ENCODE measurements at places on chromosomes 5 and 9. TPM values are rescaled to one million over a fixed set of nuclear protein-coding genes. Genes with fewer than 3 reads are reported as not detected.

The PCDHGA3 gene
- total RNA-seq = not detected

The ADAMTS2 gene
- not detected for total RNA-seq

The ANP32B gene
- total RNA-seq = 143 TPM

The CDC20B gene
- total RNA-seq = not detected

The DMRTA1 gene
- total RNA-seq = 0.10 TPM

The NOXA1 gene
- 0.94 TPM for total RNA-seq

The SUSD3 gene
- 62.8 TPM for total RNA-seq

- no peak overlapping the region for H3K4me3 ChIP-seq
- DNase-seq = no peak
- H3K4me1 ChIP-seq = no peaks in the 10 kb centered on the region
- H3K27me3 ChIP-seq = no peaks in the 10 kb centered on the region
- no peak overlapping the region for H3K27ac ChIP-seq
These were observed 36.3 kb upstream of the SETD9 start for GRCh38 chr5:56873056-56873455.

DNA sequence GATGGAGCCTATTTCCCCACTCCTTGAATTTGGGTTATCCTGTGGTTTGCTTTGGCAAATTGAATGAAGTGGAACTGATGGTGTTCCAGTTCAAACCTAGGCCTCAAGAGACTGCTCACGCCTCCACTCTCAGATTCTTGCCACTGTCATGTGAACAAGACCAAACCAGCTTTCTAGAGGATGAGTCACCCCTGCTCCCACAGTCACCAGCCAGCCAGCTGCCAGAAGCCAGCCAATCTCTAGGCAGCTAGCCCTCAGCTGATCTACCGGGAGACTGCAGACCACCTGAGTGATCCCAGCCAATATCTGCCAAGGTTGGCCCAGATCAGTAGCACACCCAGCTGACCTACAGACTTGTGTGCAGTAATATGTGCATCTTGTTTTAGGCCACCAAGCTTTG lies 300.6 kb downstream of the TMEM38B start:
- H3K36me3 ChIP-seq = no peaks in the 10 kb centered on the region
- H3K27me3 ChIP-seq = no peaks in the 10 kb centered on the region
- no peak overlapping the region for H3K27ac ChIP-seq

- H3K4me1 ChIP-seq = no peaks in the 10 kb centered on the region
- DNase-seq = no peak
- no peak overlapping the region for H3K4me3 ChIP-seq
- H3K27me3 ChIP-seq = no peaks in the 10 kb centered on the region
- H3K36me3 ChIP-seq = no peaks in the 10 kb centered on the region
These were observed 34.4 kb downstream of the GLRA1 start for GRCh38 chr5:151890299-151890698.

DNA sequence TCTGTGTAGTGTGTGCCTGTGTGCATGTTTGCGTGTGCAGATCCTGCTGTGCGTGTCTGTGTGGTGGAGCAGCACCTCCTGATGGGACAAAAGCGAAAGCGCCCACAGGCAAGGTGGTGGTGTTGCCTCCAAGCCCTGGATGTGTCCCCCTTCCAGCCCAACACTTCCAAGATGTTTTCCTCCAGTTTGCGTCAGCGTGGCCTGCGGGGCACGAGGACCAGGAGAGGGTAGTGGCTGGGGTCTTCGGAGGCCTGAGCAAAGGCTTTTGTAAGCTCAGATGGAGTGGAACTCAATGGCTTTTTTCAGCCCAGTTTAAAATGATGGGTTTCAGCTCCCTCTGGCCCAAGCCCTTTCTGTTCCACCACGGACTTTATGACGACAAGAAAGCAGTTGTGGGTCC lies 209.5 kb downstream of the IRX2 start:
- no peaks in the 10 kb centered on the region for H3K4me1 ChIP-seq
- H3K27me3 ChIP-seq = no peaks in the 10 kb centered on the region
- H3K4me3 ChIP-seq = no peak overlapping the region
- no peaks in the 10 kb centered on the region for H3K36me3 ChIP-seq
- H3K27ac ChIP-seq = no peak overlapping the region

- H3K27ac ChIP-seq = no peak overlapping the region
- no peaks in the 10 kb centered on the region for H3K27me3 ChIP-seq
- peaks cover 22% of the 10 kb centered on the region for H3K4me1 ChIP-seq
- no peaks in the 10 kb centered on the region for H3K36me3 ChIP-seq
These were observed 21.5 kb downstream of the TPPP start for GRCh38 chr5:671459-672328.

DNA sequence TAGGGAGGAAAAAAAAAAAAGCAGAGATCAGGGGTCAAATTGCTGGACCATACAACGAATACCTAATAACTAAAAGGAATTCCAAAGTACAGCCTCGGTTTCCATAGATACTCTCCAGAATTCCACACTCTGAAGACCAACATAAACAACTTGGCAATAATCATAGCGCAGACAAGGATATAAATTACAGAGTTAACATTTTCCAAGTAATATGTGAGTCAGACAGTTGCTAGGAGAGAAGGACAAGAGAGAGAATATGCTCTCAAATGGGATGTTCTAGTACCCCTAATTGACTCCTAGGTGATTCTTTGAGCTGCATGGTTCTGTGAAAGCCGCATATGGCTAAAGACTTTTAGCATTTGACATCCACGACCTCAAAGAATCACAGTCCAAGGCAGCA lies 165.2 kb downstream of the FRMD3 start:
- DNase-seq = no peak
- H3K4me1 ChIP-seq = no peaks in the 10 kb centered on the region
- no peak overlapping the region for H3K4me3 ChIP-seq
- no peaks in the 10 kb centered on the region for H3K36me3 ChIP-seq
- H3K27me3 ChIP-seq = no peaks in the 10 kb centered on the region

- H3K27me3 ChIP-seq = no peaks in the 10 kb centered on the region
- H3K4me1 ChIP-seq = no peaks in the 10 kb centered on the region
- no peak for DNase-seq
- H3K36me3 ChIP-seq = no peaks in the 10 kb centered on the region
These were observed 30.0 kb upstream of the CPEB4 start for GRCh38 chr5:173858021-173858669.

DNA sequence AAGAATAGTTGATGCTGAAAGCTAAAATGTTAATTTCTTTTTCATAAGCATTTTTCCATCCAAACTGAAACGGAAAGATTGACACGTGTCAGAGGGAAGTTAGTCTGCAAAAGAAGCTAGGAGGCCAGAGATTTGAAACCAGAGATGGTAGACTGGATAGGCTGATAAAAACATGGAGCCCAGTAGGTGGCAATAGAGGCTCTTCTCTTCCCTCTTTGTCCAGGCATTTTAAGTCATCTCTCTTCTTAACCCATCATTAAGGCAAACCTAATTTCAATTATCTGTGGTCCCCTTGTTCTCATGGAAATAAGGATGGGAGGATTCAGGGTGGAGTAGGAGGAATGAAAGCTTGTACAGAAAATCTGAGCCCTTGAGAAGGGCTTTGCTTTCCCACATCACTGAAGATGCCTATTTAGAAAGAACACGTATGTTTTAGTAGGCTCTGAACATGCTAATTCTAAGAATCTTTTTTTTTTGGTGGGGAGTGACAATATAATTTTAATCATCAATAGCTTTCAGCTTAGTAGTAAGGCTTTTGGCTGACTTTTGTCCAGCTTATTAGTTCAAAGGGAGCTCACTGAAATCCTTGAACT lies 66.6 kb downstream of the ZNF474 start:
- H3K27ac ChIP-seq = no peak overlapping the region
- no peaks in the 10 kb centered on the region for H3K36me3 ChIP-seq
- no peaks in the 10 kb centered on the region for H3K27me3 ChIP-seq
- no peak for DNase-seq

GRCh38 chr9:88387036-88387551 lies 1.1 kb upstream of the SPIN1 start:
- H3K36me3 ChIP-seq = no peaks in the 10 kb centered on the region
- peak overlapping the region; percentile 97 for H3K4me3 ChIP-seq
- H3K27ac ChIP-seq = peak overlapping the region; percentile 56

GRCh38 chr5:154840435-154841272 lies 9.7 kb downstream of the FAXDC2 start:
- no peak overlapping the region for H3K4me3 ChIP-seq
- H3K4me1 ChIP-seq = no peaks in the 10 kb centered on the region
- no peak for DNase-seq
- no peaks in the 10 kb centered on the region for H3K27me3 ChIP-seq
- H3K36me3 ChIP-seq = no peaks in the 10 kb centered on the region
- H3K27ac ChIP-seq = no peak overlapping the region

DNA sequence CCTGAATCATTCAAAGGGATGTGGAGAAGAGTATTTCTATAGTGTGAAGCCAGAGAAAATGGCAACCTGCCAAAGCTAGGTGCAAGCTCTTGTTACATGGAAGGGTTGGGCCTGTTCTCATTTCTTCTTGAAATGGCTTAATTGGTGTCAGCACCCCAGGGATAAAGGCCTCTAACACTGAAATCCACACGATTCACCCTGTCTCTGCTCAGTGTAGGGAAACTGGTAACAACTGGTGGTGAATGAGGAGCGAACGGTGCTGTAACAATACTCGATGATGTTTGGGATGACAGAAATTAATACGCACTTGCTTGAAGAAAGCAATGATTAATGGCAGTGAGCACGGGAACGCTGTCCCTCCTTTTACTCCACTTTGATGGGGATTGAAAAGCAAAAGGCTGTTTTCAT lies 16.2 kb downstream of the PBX3 start:
- H3K27me3 ChIP-seq = no peaks in the 10 kb centered on the region
- H3K27ac ChIP-seq = no peak overlapping the region
- no peaks in the 10 kb centered on the region for H3K4me1 ChIP-seq
- no peaks in the 10 kb centered on the region for H3K36me3 ChIP-seq
- no peak for DNase-seq

DNA sequence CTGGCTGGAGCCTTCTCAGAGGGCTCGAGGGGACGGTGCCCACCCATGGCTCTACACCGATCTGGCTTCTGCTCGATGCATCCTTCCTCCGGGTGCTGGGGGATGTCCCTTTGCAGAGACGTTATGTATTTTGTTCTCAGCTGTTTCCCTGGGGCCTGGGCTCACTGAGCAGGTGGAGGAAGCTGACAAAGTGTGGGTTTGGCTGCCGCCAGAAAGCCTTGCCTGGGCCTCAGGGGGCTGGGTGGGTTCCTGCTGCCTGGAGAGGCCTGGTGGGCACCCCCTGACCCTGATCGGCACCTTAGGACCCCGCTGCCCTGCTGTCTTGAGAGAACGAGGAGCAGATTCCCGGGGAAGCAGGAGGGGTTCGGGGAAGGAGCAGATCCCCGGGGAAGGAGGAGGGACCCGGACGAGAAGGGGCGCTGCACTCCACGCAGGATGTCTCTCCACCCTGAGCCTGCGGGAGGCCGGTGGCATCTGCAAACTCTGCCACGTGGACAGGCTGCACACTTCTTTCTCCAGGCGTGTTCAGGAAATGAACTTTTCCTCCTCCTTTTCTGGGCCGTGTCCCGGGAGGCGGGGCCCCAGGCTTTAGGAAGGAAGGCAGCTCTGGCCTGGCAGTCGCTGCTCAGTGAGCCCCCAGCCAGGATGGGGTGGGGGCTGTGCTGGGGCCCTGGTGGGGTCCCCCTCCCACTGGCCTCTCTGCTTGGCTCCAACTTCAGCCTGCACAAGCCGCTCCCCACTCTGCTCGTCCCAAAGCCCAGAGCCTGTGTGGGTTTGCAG lies 148.9 kb downstream of the RXRA start:
- no peaks in the 10 kb centered on the region for H3K27me3 ChIP-seq
- H3K4me1 ChIP-seq = peaks cover 33% of the 10 kb centered on the region
- H3K36me3 ChIP-seq = no peaks in the 10 kb centered on the region
- H3K4me3 ChIP-seq = no peak overlapping the region

GRCh38 chr9:134531220-134531970 lies 110.2 kb upstream of the COL5A1 start:
- H3K27ac ChIP-seq = no peak overlapping the region
- no peaks in the 10 kb centered on the region for H3K27me3 ChIP-seq
- H3K4me1 ChIP-seq = no peaks in the 10 kb centered on the region

DNA sequence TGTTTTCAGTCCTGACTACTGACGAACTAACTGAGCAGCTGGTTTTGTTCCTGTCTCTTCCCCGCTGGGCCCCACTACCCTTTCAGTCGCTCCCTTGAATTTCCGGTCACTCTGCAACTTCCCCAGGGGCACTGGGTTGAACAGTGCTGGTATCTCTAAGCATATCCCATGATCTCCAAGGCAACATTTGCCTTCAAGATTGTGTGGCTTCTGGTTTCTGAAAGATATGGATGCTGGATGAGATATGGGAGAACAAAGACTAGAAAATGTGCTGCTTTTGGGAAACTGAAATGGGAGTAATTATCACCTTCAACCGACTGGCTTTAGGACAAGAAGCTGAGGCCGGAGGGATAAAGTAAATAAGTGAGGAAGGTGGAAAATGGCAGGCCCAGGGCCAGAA lies 258.2 kb upstream of the PIK3R1 start:
- H3K27me3 ChIP-seq = peaks cover 3% of the 10 kb centered on the region
- no peaks in the 10 kb centered on the region for H3K36me3 ChIP-seq
- no peak for DNase-seq
- no peak overlapping the region for H3K27ac ChIP-seq
- H3K4me1 ChIP-seq = no peaks in the 10 kb centered on the region
- H3K4me3 ChIP-seq = no peak overlapping the region

DNA sequence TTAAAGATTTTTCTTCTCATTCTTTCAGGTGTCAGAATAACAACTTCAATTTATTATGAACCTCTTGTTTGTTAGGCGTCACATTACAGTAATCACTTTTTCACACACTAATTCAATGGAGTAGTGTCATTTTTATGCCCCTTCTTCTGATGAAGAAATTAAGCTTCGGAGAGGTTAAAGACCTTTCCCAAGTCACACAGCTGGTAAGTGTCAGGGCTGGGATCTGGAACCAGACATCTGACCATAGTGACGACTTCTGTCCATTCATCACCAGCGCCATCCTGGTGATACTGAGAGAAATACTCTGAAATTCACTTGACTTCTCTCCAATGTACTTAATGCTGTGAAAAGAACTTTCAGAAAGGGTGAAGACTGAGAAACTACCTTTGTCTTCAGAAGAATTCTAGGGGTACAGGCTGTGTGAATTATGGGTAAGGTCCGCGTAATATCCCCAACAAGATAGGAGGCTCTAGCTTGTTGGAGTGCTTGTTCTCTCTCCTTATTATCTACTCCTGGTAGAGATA lies 173.8 kb downstream of the GAS1 start:
- no peak overlapping the region for H3K27ac ChIP-seq
- H3K36me3 ChIP-seq = no peaks in the 10 kb centered on the region
- no peak for DNase-seq
- H3K27me3 ChIP-seq = no peaks in the 10 kb centered on the region
- no peak overlapping the region for H3K4me3 ChIP-seq

DNA sequence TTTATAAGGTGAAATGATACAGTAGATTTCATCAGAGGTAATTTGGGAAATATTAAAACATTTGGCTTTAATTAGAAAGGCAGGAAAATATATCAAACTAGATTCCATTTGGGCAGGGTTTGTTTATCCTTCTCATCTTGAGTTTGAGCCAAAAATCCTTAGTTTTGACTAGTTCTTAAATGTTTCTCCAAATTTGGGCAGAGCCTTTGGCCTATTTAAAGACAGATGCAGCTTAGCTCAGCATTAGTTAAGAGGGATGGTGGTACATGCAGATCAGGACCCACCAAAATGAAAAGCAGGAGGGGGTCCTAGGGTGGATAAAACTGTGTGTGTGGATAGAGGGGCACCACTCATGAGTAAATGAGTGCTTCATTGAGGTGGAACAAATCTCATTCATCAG lies 20.3 kb upstream of the ARRDC3 start:
- H3K27ac ChIP-seq = no peak overlapping the region
- no peak overlapping the region for H3K4me3 ChIP-seq
- no peaks in the 10 kb centered on the region for H3K36me3 ChIP-seq
- no peaks in the 10 kb centered on the region for H3K27me3 ChIP-seq

GRCh38 chr9:16386007-16386826 lies 484.3 kb downstream of the BNC2 start:
- H3K27ac ChIP-seq = no peak overlapping the region
- no peaks in the 10 kb centered on the region for H3K4me1 ChIP-seq
- no peak overlapping the region for H3K4me3 ChIP-seq
- no peak for DNase-seq

- no peak for DNase-seq
- H3K4me1 ChIP-seq = no peaks in the 10 kb centered on the region
These were observed 24.2 kb upstream of the ANKRD33B start for GRCh38 chr5:10539687-10539998.

Data from naive thymus-derived CD4-positive, alpha-beta T cell (primary cell).